ENCODE measurements at places on chromosomes 7 and 10. TPM values are rescaled to one million over a fixed set of nuclear protein-coding genes. Genes with fewer than 3 reads are reported as not detected.

Gene OLAH
- total RNA-seq: under 0.01 TPM

Gene AGAP3
- total RNA-seq: 55.6 TPM

Gene IRF5
- 1.7 TPM for total RNA-seq

Gene PPP1R3C
- 1.9 TPM for total RNA-seq

Gene GSTO2
- total RNA-seq: 0.32 TPM

Gene SNX8
- 8.5 TPM for total RNA-seq

Gene FMC1
- total RNA-seq: 12.6 TPM

Gene CALML3
- not detected for total RNA-seq

Gene RARRES2
- total RNA-seq: not detected

Gene SLC29A4
- total RNA-seq: 2.6 TPM

Gene TEX36
- total RNA-seq: not detected

Gene ZNF107
- total RNA-seq: 1.6 TPM

Gene SLC18A3
- total RNA-seq: not detected

Gene UTF1
- total RNA-seq: not detected

Gene VPS50
- 27.9 TPM for total RNA-seq

Gene EGFR
- total RNA-seq: 1.6 TPM

Gene PDGFA
- 91.9 TPM for total RNA-seq
